Activated CD8-positive, alpha-beta memory T cell treated with anti-CD3 and anti-CD28 coated beads for 1 hour (primary cell): ENCODE measurements at places on chromosomes 11 and 22.

DNA sequence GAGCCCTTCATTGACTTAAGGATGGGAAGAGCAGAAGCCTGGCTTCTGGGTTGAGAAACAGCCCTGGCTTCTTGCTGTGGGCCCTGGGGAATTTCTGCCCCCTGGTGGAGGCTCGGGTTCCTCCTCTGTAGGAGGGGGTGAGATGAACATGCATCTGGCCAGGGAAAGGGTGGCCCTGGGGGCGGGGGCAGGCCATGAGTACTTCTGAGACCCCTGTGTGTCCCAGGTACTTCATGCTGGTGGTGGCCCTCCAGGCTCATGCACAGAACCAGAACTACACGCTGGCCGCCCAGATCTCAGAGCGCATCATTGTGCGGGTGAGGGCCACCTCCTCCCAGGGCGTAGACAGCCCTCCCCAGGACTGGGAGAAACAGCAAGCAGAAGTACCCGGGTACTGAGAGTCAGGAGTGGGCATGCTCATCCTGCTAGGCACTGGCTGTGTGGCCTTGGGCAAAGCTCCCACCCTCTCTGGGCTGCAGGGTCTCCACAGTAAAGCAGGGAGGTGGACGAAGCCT, 15.8 kb downstream of the TMEM258 start:
- no peak for DNase-seq

GRCh38 chr11:125157953-125158680, 6.4 kb upstream of the PKNOX2 start:
- DNase-seq = no peak

DNA sequence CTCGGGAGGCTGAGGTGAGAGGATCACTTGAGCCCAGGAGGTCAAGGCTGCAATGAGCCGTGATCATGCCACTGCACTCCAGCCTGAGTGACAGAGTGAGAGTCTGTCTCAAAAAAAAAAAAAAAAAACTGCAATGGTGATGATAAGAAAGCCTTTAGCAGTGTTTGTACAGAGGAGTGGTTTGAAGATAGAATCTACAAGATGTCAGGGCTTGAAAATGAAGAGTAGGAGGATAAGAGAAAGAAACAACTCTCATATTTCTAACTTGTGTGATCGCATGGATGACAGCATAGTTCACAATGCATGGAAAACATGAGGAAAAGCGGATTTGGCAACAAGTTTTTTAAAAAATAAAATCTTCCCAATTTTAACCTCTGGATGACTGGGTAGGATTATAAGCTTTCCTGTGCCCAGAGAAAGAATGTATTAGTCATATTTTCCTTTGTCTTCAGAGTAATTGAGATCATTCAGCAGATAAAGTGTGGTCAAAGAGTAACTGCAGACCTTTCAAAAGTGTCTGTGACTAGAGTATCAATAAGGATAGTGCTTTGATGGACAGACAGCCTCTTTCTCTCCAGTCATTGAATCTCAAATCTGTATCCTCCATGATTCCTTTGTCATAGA, 328.1 kb downstream of the CASP12 start:
- no peak for DNase-seq

DNA sequence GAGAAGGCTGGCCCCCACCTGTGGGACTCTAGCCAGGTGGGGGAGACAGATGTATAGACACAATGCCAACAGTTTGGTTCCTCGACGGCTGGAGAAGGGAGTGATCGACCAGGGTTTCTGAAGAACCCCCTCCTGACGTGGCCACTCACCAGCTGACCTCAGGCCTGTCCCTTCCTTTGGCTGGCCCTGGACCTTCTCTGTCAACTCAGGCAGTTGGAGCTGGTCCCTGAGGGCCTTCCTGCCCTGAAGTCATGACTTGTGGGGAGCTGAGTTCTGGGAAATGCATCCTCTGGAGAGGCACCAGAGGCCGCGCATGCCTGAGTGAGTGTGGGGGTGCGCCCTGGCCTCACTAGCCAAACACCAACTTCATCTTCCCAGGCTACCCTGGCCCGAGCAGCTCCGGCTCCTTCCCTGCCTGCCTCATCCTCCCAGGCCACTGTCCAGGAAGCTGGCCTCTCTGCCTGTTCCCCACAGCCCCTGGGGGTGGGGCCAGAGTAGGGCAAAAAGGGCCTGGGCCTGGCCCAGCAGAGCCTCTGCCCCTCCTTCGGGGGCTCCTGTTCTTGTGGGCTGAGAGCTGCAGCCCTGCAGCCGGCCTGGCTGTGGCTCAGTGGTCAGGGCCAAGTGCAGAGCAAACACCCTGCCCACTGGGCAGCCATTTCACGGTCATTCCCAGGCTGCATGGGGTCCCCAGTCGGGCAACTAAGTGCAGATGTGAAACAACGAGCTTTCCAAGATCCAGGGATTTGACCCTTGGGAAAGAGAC, 23.6 kb downstream of the TXN2 start:
- no peak for DNase-seq

DNA sequence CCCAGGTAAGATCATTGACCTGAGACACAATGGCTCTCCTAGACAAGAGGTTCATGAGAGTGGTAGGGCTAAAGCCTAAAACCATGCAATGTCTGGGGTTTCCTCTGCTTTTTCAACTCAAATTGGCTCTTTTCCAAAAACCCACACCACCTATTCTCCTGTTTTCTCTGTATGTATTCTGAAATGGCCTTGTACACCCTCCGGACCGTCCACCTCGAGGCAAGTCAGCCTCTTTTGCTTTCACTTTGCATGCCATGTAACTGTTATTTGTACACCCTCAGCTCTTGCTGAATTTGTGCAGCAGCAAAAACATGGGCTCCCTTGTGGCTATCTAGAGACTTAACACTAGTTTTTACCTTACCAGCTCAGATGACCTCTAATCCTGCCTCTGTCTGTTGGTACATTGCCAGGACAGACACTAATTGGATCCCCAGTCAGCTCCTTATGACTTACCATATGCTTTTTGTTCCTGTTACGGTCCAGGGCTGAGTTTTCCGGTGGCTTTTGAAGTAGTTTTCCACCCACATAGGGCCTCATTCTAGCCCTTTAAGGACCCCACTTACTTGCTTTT, 288.0 kb downstream of the SBF2 start:
- DNase-seq = no peak

DNA sequence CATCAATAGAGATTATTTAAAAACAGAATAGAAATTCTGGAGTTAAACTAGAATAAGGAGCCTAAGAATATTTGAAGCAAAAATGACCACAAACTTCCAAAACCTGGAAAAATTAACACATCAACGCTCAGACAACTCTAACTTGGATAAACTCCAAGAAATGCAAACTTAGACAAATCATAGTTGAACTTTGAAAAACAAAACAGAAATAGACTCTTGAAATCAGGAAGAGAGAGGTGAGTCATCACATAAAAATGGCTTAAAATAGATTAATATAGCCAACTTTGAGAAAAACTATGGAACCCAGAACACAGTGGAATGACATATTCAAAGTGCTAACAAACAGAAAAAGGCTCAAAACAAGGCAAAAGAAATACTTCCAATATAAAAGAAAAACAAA, 974.2 kb downstream of the JRKL start:
- DNase-seq = no peak

DNA sequence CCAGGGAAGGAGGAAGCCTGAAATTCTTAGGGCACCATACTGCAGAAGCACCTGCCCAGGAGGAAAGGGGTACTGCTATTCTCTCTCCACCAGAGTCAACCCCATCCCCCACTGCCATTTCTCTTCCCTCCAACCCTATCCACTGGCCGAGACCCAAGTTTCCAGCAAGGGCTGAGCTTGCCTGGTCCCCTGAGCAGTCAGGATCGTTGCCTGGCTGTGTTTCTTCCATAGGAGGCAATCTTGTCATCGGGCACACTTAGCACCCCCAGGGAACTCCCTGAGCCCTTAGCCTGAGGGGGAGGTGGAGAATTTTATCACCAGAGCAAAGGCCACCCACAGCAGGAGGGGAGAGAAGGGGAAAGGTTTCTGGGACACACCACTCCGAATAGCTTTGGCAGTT, 115.8 kb upstream of the NECTIN1 start:
- DNase-seq = no peak

GRCh38 chr22:49785046-49785521, 42.6 kb downstream of the BRD1 start:
- no peak for DNase-seq

- no peak for DNase-seq
Measured at GRCh38 chr11:93512949-93513667, 30.1 kb downstream of the SMCO4 start.

- no peak for DNase-seq
Measured at GRCh38 chr22:21622919-21623647, 6.7 kb downstream of the YDJC start.

DNA sequence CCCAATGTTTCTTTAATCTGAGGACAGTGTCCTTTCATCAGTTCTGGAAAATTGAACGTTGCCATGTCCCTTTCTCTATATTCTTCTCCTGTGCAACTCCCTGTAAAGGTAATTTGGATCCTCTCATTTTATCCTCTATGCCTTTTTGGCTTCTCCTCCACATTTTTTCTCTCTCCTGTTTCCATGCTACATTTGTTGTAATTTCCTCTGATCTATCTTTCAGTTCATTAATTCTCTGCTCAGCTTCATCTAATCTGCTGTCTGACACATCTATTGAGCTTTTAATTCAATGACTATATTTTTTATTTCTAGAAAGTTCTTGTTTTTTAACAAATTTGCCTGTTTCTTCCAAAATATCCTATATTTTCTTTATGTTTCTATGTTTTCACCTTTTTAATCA, 59.3 kb downstream of the RPUSD4 start:
- no peak for DNase-seq

DNA sequence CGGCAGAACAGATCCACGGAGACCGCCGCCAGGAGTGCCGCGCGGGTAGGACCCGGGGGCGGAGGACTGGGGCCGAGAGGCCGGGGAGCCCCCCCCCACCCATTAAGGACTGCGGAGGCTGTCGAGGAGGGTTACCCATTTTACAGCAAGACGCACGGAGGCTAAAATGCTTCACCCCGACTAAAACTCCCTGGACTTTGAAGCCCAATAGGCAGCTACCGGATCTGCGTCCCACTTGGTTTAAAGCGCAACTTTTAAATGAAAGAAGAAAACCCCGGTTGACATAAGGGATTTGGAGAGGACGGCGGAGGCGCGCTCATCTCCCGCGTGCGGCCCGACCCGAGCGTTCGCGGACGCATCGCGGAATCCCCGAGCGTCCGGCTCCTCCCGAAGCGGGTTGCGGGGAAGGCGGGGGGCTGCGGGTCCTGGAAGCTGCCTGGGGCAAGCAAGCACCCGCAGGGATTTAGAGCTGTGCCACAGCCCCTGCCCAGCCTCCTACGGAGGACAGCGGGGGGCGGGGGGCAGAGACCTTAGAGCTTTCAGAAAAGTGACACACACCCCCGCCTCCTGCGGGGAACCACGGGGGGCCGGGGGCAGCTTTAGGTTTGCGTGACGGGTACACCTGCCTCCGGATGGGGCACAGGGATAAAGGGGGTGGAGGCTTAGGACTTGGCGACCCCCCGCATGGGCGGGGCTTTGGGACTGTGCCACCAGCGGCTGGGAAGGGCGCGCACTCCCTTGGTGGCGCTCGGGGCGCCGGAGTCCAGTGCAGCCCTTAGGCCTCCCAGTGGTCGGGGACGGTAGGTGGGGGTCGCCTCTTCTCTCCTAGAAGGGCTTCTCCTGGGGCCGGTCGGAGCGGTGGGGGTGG, 760 bp upstream of the CELSR1 start:
- DNase-seq = no peak

DNA sequence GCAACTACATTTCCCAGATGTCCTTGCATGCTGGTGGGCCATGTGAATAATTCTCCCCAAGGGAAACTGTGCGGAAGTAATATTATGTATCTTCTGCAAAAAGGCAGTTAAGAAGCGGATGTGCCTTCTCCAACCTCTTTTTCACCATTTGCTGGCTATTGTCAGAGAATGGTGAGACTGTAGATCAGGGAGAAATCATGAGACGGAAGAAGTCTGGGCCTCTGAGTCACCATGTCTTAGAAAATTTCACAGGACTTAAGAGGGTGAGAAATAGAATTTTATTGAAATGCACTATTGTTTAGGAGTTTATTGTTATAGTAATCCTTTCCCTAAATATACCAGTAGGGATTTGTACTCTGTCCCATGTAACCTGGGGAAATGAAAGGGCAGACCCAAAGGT, 298.7 kb upstream of the ZC3H12C start:
- no peak for DNase-seq

- no peak for DNase-seq
Measured at GRCh38 chr11:29656597-29656996, 360.2 kb downstream of the KCNA4 start.

DNA sequence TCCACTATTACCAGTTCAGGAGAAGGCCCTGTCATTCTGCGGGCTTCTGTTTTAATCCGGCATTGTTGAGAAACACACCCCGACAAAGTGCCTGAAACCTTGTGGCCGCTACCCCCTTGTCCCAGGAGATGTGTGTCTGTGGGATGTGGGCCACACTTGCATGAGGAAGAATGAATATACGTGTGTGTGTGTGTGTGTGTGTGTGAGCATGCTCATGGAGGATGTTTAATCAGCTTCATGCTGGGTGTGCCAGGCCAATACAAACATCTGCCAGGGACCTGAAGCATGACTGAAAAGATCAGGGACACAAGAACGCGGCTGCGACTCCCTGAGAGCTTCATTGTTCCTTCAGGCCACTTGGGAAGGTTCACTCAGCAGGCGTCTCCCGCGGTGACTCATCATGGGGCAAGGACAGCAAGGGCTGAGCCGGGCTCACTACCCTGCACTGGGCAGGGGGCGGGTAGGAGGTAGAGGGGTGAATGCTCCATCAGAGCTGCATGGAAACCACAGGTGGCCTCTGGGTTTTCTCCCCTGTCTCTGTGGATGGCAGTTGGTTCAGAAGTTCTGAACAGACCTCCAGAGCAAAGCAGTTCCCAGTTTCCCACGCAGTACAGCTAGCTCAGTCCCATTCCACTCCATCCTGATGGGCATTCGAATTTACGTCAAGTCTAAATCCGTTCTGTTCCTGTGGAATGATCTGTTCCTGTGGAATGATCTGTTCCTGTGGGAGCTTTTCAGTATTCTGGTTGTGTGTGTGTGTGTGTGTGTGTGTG, 7.0 kb upstream of the MALAT1 start:
- no peak for DNase-seq
